ENCODE measurements at places on chromosomes 12 and 14.

DNA sequence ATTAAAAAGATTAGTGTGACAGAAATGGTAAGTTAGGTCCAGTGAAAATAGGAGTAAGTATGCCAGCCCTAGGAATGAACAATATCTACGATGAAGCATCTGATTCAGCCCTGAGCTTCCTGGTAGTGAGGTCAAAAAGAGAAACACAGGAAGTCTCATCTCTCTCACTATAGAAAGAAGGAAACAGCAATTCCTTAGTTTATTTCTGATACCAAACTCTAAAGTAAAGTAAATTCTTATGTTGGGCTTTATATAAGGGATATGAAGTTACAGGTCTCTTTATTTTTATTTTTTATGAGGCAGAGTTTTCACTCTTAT, 76.7 kb upstream of the RFLNA start:
- DNase-seq, result no peak

- DNase-seq, result no peak
Observed at GRCh38 chr14:34336501-34336900, 125.5 kb downstream of the SPTSSA start.

- DNase-seq, result no peak
Observed at GRCh38 chr12:29066011-29066588, 83.0 kb upstream of the FAR2 start.

DNA sequence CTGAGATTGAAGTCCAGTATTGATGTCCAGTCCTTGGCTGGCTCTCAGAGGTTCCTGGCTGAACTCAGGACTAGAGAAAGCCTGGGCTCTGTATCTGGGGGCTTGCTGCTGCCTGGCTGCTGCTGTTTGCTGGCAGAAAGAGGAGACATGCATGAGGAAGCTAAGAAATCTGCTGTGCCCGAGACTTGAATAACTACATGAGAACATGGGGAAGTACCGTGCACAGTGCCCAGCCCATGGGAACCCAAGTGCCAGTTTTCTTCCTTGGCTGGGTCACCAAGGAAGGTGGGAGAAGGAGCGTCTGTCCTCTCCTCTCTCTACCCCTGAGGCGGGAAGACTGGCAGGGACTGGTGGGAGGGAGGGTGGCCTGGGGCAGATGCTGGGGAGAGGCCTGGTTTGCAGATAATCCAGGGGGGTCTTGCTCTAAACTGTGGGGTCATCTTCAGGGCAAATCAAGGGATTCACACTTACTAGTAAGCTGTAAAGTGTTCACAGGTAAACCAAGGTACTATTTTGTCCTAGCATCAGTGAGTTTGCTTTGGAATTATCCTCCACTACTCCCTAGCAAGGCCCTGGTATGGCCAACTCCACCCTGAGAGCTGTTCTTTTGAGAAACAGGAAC, 13.8 kb upstream of the ZFP36L1 start:
- no peak for DNase-seq

DNA sequence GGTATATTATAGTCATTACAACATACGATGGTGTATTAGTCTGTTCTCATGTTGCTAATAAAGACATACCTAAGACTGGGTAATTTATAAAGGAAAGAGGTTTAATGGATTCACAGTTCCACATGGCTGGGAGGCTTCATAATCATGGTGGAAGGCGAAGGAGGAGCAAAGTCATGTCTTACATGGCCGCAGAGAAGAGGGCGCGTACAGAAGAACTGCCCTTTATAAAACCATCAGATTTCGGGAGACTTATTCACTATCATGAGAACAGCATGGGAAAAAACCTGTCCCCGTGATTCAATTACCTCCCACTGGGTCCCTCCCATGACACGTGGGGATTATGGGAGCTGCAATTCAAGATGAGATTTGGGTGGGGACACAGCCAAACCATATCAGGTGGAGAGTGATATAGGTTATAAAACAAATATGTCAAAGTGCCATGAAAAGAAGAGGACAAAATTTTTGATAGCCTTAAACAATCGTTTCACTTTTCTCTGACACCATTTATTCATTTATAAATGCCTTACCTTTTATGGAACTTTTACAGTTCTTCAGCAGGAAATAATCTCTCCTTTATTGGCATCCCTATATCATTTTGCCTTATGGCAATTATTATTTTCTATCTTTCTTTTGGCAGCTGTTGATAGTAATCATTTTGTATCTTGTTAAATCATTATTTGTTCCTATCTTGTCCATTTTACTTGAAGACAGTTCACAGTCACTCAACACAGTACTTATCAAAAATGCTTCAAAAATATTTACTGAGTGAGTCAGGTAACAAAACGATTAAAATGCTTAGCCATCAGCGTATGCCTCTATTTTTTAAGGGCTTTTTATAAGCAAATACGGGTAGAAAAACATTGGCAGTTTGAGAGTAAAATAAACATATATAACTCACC, 196.0 kb downstream of the RAD51B start:
- no peak for DNase-seq

DNA sequence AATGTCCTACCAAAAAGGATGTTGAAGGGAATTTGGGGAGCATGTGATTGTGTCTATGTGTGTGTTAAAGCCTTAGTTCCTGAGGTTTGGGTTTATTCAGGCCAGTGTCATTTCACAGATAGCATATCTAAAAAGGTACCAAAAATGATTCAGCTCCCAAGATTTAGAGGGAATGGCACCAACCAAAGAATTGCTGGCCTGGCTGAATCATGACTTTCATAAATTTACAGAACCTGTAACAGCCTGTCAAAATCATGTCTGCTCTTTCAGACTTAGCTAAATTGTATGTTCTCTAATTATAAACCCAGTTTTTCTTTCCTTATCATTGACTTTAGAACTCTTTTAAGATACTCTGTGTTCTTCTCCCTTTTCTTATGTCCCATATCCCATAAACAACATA, 231.5 kb downstream of the NUBPL start:
- no peak for DNase-seq

- no peak for DNase-seq
Observed at GRCh38 chr12:102602521-102602920, 122.2 kb upstream of the IGF1 start.

DNA sequence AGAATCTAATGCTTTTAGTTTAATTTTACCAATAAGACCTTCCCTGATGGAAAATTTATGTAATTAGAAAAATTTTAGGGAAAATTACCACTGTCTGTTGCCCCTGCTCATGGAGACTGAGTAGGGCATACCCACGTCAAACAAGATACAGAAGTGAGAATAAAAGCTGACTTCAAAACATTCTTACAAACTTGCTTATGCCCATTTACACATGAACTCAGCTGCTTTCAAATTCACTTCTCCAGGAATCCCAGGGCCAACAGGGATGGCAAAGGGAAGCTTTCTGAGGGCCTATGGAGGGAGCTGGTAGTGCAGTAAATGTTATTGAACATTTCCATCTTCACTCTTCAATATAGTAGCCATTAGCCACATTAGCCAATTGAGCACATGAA, 4.8 kb upstream of the NINJ2 start:
- DNase-seq, result no peak

DNA sequence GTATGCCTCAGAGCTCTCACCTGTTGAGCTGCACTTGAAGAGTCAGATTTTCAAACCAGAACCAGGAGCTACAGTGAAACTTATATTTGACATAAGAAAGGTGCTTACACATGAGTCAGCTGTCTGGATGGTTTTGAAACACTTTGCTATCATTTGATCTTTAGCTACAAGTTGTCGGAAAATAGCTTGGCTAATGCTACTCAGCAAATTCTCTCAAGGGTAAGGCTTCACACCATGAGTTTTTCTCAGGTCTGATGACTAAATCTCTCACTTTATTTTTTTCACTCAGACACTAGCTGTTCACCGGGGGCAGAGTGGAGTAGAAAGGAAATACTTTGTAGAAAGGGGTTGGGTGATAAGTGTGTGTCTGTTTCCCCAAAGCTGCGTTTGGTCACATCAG, 171.8 kb downstream of the FLRT2 start:
- DNase-seq, result no peak

GRCh38 chr12:28486521-28486920, 296.3 kb downstream of the CCDC91 start:
- no peak for DNase-seq

DNA sequence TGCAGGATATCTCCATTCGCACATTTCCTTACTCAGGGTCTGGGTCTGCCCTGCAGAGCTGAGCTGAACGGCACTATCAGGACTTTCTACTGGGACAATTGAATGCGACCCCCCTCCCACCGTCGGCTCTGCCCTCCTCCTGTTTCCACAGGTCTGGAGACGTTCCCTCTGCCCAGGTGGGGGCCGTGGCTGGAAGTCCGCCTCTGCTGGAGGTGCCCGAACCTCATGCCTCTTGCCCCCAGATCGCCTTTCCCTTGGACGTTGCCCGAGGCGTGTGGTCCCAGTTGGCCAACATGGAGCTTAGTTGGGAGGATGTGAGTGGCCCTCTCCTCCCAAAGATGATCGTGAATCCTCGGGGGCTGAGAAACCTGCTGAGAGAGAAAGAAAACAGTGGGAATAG, 21.2 kb upstream of the KLC1 start:
- DNase-seq, result no peak

- no peak for DNase-seq
Observed at GRCh38 chr14:37251775-37252174, 54.0 kb downstream of the MIPOL1 start.

- DNase-seq, result no peak
Observed at GRCh38 chr12:3669594-3669993, 83.3 kb downstream of the CRACR2A start.

GRCh38 chr14:43745746-43746145, 761.3 kb downstream of the FSCB start:
- no peak for DNase-seq

DNA sequence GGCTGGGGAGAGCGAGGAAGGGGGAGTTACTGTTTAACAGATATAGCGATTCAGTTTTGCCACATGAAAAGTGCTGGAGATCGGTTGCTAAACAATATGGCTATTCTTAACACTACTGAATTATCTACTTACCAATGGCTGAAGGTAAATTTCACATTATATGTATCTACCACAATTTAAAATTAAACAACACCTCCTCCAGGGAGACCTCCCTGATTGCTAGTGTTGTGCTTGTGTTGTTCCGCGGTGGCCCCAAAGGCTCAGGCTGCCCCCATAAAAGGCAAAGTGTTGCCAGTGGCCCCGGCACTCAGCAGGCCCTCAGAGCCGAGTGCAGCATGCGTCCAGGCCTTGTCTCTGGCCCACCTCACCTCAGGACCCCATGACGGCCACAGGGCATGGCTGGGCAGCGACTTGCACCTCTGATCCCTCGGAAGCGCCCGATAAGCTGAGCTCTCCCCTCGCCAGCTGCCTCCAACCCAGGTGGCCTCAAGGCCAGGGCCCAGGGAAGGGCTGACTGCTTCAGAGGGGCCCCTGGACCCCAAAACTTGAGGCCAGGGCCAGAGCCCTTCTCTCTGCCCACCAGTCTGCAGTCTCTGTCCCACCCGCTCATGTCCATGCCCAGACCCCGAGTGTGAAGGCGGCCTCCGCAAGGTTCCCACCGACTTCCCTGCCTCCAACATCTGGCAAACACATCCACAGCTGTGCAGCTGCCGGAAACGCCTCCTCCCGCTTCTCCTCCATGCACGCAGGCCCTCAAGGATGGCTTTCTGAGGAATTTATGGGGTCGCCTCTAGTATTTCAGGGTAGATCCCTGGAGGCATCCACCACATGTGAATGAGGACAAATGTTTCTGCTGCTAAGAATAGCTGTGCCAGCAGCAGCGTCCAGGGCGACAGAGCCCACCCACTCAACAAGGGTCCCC, 60.0 kb downstream of the NCOR2 start:
- no peak for DNase-seq

DNA sequence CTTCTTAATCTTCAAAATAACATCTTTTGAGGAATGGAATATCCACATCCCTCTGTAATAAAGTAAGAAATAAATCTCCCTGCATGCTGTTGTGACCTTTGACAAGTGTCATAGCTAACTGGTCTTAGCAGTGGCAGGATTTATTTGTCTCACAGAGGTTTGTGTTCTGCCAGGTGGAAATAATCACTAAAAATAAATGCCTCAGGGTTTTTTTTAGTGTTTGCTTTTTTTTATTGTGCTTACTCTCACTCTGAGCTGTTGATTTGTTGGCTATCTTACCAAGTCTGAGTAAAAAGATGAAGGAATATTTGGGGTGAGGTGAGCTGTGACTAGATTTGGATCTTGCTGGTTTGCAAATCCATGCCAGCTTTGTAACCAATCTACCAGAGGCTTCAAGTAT, 285.4 kb downstream of the ALG10B start:
- no peak for DNase-seq

DNA sequence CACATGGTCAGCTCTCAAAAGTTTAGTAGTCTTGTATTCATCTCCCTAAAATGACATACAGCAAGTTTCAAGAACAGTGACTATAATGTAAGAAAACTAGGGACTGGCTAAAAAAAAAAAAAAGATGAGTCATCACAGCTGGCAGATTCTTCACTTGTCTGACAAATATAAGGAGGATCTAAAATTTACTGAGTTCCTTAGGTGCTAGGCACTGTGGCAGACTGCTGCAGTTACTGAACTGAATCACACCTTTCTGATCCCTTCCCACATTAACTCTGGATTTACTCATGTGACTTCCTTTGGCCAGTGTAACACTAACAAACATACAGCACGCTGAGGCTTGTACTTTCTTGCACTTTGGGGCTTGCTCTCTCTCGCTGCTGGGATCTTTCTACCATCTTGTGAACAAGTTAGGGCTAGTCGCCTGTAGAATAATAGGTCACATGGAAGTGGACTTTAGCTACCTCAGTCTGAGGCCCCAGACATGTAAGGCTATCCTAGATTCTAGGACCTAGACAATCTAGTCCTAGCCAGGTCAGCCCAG, 32.1 kb downstream of the BAZ1A start:
- peak; percentile 43 for DNase-seq

DNA sequence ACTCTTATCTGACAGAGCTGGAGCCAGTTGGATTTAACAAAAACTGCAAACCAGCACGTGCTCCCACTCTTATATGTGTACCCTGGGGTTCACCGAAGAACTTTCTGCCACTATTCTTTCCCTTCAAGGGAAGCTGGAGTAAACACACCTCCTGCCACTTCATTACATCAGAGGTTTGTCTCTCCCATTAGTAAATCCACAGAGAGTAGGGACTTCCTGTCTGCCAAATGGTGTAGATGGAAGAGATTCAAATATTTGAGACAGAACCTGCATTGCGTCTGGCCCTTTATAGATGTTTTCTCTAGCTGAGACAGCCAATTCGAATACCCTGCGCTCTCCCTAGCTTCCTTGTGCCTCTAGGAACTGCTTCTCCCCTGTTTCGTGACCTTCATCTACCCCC, 29.1 kb upstream of the AEBP2 start:
- DNase-seq, result no peak

DNA sequence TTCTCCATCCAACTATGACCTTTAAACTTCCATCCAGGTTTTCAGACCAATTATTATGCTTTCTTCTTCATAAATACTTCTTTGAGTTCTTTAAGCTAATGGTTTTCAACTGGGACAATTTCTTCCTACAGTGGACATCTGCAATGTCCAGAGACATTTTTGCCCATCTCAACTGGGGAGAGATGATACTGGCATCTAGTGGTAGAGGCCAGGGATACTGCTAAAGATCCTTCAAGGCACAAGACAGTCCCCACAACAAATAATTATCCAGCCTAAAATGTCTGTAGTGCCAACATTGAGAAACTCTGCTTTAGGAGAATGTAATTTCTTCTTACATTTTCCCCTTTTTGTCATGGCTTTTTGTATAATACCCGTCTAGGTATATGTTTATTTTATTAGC, 10.6 kb downstream of the TRHDE start:
- no peak for DNase-seq

- no peak for DNase-seq
Observed at GRCh38 chr12:47972895-47973294, 9.5 kb downstream of the TMEM106C start.
